Hematopoietic multipotent progenitor cell treated with erythropoietin and hydrocortisone succinate and interleukin-3 and kit ligand, for 17 days (in vitro differentiated cells): ENCODE measurements at places on chromosomes 6 and 20.
A peak's percentile ranks its signal among the peaks of the same experiment; 100 is the strongest.

- no peak for DNase-seq
Measured at GRCh38 chr20:31642837-31643236, 5.1 kb downstream of the COX4I2 start.

GRCh38 chr6:131687022-131687421, 14.2 kb downstream of the OR2A4 start:
- no peak for DNase-seq

GRCh38 chr6:169656546-169657283, 45.1 kb downstream of the WDR27 start:
- DNase-seq = no peak

- DNase-seq = no peak
Measured at GRCh38 chr20:13251106-13251903, 30.2 kb downstream of the ISM1 start.

DNA sequence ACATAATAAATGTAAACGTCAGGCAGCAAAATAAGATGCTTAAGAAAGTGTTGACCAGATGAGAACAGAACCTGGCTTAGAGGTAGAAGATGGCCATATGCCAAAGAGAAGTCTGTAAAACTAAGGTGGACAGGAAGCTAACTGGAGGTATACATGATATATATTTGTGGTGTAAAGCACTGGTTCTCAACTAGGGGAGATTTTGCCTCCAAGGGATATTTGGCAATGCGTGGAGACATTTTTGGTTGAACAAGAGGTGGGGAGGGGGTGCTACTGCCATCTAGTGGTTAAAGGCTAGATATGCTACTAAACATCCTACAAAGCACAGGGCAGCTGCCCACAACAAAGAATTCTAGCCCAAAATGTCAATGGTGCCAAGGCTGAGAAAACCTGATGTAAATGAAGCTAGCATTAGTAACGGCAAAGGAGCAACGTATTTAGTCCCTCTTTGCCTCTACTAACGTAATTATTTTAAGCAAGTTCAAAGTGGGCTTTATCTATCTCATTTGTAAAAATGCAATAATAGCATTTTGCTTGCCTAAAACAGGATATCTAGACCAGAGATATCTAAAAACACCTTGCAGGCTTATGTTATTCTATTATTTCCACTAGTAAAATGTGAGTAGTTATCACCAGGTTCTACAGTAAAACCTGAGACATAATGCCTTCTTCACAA, 182.6 kb downstream of the RNGTT start:
- peak; percentile 61 for DNase-seq

DNA sequence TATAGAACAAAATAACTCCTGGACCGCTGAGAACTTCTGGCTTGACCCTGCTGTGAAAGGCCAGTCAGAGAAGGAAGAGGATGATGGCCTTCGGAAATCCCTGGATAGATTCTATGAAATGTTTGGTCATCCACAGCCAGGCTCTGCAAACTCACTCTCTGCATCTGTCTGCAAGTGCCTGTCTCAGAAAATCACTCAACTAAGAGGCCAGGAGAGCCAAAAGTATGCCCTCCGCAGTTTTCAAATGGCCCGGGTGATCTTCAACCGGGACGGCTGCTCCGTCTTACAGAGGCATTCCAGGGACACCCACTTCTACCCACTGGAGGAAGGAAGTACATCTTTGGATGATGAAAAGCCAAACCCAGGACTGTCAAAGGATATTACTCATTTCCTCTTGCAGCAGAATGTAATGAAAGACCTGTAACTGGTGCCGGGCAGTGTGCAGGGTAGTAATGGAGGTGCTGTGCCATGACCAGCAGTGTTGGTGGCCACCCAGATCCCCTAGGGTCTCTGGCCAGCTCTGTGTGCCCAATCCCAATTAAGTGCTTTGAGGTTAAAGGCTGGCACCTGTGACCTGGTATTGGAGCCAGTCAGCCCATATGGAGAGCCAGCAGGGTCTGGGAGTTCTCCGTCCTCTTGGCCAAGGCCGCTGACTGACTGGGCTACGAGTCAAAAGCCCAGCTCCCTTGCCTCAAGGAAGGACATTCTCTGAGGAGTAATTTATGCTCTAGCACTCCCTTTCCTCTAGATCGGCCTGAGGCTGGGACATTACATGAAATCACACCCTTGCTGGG, 87.1 kb downstream of the TRMT6 start:
- no peak for DNase-seq

DNA sequence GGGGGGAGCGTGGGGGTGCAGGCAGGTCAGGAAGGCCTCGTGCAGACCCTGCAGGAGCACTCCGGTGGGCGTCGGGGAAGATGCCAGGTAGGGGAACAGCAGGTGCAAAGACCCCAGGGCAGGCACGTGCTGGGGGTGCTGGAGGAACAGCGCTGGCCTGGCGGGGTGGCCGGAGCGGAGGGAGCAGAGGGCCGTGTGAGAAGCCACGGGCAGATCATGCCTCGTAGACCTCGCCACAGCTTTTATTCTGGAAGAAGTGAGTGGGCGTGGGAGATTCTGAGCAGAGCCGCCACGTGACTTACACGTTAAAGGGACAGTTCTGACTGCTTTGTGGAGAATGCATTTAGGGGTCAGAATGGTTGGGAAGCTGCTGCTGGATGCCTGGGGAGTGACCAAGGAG, 9.3 kb downstream of the NTSR1 start:
- DNase-seq = no peak

GRCh38 chr6:22444330-22444729, 125.0 kb upstream of the HDGFL1 start:
- no peak for DNase-seq

GRCh38 chr20:63652192-63652980, 838 bp downstream of the STMN3 start:
- no peak for DNase-seq

DNA sequence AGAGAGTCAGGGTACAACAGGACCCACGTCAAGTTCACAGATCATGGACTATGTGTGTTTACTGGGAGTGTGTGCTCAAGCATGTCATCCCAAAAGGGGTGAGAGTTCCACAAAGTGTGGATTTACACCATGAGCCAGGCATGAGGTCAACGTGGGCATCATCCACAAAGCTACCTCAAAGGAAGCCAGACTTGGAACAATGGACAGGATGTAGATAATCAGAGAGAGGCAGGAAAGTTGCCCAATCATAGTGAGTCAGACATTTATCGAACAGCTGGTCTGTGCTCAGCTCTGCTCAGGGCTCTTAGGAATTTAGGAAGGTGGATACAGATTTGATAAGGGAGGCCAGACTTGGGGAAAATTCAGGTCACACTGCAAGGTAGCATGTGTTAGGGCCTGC, 317.2 kb upstream of the CDYL start:
- DNase-seq = no peak
